ENCODE measurements at places on chromosomes 2 and 18.

- DNase-seq, result no peak
Observed at GRCh38 chr18:46401486-46402070, 255.4 kb downstream of the LOXHD1 start.

GRCh38 chr2:64400733-64401528 lies 53.0 kb upstream of the LGALSL start:
- no peak for DNase-seq

DNA sequence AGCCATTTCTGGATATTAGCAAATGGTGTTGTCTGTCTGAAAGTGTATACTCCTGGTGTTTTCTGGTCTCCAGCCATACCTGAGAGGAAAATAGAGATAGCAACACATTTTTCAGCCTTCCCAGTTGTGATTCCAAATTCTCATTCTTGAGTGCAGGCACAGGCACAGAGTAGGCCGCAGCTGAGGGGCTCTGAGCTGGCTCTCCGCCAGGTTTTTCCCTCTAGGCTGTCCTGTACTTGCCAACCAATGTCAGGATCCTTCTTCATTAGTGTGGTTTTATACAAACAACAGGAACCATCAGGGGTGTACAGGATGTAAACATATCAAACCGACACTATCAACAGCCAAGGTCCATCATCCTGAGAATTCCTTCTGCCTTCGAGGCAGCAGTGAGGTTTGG lies 1733.6 kb upstream of the CELF4 start:
- DNase-seq, result no peak

DNA sequence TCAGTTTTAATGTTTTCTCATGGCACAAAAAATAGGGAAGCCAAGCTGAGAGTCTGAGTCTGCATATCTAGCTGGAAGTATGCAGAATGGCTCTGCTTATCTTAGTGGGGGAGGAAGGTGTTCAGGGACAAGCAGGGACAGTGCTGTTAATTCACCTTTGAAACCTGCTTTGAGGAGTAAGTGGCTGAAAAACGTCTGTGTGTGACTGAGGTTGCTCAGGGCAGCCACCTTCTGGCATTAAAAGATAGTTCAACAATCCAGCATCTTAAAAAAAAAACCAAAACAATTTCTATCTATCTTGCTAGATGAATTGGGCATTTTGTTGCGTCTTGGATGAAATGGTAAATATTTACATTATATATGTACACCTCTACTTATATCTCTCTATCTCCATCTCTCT lies 2.0 kb upstream of the TRPM8 start:
- no peak for DNase-seq

GRCh38 chr18:31429623-31430022 lies 17.9 kb upstream of the DSG3 start:
- no peak for DNase-seq

- no peak for DNase-seq
Observed at GRCh38 chr2:127579231-127579630, 43.7 kb downstream of the MYO7B start.

DNA sequence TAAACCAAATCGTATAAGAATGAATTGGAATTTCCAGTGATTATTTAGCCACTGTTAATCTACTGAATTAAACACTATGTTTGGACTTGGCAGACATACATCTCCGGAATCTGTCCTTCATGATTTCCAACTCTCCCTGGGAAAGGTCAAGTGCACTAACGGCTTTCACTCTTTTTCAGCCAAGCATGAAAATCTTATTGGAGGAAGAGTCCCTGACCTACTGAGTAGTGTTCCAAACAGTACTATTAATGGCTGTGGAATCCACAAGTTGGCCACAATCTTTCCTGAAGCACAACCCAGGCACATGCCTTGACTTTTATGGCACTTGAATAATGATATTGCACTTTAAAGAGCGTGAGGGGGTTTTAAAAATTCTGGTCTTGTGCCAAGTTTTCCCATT lies 318.9 kb upstream of the RND3 start:
- DNase-seq, result no peak

GRCh38 chr2:129957891-129958290 lies 21.6 kb upstream of the RAB6C start:
- DNase-seq, result no peak

DNA sequence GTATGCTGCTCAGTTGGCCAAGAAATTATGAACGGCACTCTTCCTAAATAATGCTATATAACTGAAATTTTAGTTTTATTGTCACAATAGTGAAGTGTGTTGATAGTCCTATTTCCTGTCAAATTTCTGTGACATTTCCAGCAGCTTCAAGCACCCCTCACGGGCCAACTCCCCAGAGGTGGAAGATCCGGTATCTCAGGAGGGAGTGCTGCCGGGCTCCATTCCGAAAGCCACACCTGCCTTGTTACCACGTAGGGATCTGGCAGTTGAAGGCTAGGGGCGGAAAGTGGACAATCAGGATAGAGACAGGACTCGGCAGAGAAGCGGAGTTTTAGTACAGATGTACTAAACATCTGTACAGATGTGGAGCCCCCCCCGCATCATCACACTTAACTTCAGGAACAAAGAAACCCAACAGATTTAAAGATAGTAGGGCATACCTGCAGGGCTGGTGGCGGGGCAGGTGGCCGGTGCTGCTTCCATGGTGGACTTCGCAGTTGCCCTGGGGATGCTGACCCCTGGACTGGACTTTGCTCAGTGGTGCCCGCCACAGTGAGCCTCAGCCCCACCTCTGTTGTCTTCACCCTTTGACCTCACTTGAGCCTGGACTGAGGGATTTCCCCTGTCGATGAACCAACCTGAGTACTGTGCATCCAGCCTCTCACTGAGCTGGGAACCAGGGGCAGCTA lies 22.3 kb downstream of the ASAP2 start:
- no peak for DNase-seq

GRCh38 chr2:238091436-238092060 lies 8.6 kb upstream of the ESPNL start:
- no peak for DNase-seq

DNA sequence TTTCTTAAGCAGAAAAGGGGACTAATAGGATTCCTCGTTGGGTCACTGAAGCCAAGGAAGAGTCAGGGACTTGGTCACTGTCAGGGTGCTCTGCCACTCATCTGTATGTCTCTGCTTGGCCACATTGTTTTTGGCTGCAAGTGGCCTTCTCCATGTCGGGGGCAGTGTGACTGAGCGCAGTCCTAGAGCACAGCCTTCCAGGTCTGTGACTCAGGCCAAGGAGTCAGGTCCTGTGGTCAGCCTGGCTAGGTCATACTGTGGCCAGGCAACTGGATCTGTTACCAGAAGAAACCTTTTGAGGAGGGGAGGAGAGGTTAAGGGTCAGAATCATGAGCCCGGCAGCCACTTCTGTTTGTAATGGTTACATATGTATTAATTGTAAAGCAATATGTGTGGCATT lies 61.3 kb downstream of the GALNT1 start:
- no peak for DNase-seq

DNA sequence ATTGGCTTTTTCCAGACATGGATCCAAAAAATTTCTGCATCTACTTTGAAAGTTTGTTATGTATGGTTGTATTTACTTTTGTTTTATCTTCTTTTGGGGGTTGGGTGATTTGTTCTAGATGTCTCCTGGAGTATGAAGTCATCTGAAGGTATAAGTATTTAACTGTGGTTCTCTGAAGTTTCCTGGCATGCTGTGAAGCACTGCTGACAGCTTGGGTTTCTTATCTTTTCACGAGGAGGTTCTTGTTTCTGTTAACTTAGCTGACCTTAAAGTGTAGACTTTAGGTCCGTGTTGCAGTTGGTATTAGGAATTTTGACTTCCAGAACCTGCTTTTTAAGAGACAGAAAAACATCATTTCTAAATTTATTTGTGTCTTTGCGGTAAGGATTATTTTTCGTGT lies 15.9 kb downstream of the GLS start:
- no peak for DNase-seq

DNA sequence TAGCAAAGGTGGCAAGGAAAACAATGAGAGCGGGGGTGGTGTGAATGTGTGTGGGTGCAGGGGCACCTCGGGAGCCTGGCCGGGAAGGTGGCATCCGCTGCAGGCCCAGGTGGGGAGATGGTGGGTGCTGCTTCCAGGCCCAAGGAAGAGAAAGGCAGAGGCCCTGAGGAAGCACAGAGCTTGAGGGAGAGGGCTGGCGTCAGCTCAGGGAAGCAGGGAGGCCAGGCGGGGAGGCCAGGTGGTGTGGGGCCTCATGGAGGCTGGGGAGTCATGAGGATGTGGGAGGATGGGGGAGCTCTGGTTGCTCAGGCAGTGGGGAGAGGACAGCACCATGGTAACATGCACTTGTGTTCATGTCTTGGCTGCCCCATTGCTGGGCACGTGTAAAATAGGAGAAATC lies 43.3 kb downstream of the AGAP1 start:
- no peak for DNase-seq

GRCh38 chr2:26568076-26568890 lies 72.9 kb downstream of the CIB4 start:
- DNase-seq, result no peak

GRCh38 chr2:183269956-183270355 lies 145.7 kb downstream of the NUP35 start:
- DNase-seq, result no peak

DNA sequence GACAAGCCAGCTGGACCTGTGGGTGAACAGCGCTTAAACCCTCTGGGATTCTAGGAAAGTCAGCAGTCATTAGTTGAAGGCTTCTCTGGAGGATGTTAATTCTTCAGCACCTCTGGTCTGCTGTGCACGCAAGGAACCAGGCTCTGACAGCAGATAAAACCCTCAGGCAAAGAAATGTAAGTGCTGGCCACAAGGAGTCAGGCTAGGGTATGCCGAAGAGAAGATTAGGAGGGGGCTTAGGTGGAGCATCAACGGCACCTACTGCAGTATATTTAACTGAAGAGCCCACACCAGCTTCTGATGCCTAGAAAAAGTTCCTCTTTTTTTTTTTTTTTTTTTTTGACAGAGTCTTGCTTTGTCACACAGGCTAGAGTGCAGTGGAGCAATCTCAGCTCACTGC lies 304.2 kb upstream of the MC4R start:
- DNase-seq, result no peak

- no peak for DNase-seq
Observed at GRCh38 chr2:241095594-241096290, 6.3 kb downstream of the MTERF4 start.

All from smooth muscle cell of the brain vasculature (primary cell).